ENCODE measurements at places on chromosomes 4 and X.

GRCh38 chr4:169311643-169312365 lies 41.0 kb upstream of the SH3RF1 start:
- peak; percentile 53 for DNase-seq

DNA sequence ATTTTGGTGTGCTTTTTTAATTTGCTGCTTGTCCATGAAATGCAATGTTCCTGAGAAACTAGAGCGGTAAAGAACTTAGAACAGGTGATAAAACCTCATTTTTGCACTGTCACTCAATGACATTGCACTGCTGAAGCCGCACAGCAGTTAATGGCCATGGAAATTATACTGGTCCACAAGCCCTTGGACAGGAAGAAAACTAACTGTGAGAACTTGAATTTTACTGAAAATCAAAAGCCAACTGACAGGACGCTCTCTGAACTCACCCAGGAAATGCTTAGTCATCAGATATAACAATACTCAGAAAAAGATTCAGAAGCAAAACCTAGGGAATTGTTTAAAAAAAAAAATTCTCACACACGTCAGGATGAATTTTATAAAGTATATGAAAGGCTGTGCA lies 246.4 kb upstream of the SLC7A11 start:
- DNase-seq, result no peak

DNA sequence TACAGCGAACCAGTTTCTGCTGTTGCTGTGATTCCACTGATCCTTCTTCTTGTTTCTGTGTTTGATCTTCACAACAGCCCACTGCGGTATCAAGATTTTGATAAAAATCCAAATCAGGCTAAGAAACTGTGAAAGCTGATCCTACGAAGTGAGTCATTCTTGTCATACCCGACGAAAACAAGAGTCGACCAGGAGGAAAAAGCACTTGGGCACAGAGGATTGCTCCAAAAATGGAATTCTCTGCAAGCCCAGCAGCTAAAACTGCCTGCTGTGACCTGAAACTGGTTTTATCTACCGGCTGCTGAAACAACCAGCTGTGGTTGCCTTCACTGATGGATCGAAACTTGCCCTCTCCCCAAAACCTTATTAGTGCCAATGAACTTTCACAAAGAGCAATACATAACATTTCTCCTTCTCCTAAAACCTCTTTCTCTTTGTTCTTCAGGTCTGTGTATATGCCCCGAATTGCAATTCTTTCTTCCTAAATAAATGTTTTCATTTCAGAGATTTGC lies 607.0 kb upstream of the PRKX start:
- DNase-seq, result no peak

DNA sequence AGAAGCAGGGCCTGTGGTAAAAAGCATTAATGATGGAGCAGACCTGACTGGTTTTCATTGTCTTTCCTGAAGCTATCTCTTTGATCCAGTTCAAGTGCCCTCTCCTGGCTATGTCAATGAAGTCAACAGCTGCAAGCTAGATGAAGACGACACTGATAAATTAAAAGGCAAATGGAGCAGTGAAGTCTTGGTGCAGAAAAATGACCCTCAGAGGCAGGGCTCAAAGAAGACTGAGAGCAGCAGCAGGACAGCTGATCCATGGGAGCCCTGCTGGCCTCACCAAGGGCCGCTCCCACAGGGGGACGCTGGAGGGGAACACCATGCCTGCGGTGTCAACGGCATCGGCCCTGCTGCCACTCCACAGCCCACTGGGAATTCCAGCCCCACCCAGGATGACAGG lies 96.2 kb downstream of the RELL1 start:
- DNase-seq, result no peak

DNA sequence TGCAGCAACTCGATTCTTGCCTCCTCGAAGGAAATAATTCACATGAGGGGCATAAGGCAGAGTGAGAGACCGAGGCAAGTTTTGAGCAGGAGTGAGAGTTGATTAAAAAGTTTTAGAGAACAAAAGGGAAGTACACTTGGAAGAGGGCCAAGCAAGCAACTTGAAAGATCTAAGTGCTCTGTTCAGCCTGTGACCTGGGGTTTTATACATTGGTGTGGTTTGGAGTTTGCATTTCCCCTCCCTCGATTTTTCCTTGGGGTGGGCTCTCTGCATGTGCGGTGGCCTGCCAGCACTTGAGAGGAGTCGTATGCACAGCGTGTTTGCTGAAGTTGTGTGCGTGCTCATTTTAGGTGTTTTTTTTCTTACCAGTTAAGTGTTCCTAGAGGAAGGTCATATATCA lies 356.4 kb downstream of the KLHL4 start:
- no peak for DNase-seq

DNA sequence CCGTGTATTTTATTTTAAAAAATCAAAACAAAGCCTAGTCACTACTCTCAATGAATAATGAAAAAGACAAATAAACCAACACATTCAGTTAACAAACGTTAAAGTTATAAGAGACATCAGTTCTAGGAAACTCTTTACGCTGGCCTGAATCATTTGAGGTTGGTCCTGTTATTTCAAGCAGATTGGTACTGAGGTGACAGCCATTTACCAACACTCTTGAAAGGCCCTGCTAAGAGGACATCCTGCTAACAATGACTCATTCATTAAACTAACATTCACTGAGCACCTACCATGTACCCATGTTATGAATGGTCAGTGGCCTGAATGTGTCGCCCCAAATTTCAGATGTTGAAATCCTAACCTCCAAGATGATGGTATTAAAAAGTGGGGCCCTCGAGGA lies 57.1 kb upstream of the ADGRG2 start:
- no peak for DNase-seq

DNA sequence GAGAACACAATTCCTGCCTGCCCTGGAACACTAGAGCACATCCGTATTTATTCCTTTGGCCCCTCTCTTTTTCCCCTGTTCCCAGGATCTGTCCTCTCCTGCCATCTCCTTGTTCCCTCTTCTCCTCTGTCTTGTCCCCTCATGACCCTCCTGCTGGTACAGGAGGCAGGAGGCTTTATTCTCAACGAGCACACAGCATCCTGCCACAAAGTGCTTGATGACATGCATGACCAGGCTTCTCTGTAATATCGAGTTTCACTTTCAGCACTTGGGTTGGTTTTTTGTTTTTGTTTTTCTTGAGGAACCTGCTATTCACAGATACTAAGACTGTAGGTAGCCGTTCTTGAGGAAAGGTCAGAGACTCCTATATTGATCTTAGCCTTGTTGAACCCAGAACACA lies 35.3 kb downstream of the NALF2 start:
- DNase-seq, result no peak

GRCh38 chr4:157151711-157152110 lies 68.8 kb upstream of the GRIA2 start:
- peak; percentile 25 for DNase-seq

GRCh38 chr4:175810073-175810730 lies 1.9 kb downstream of the GPM6A start:
- DNase-seq, result no peak

GRCh38 chr4:156558373-156559025 lies 413.1 kb downstream of the PDGFC start:
- no peak for DNase-seq

- DNase-seq, result peak; percentile 38
Measured at GRCh38 chrX:115013705-115014104, 3.7 kb downstream of the IL13RA2 start.

DNA sequence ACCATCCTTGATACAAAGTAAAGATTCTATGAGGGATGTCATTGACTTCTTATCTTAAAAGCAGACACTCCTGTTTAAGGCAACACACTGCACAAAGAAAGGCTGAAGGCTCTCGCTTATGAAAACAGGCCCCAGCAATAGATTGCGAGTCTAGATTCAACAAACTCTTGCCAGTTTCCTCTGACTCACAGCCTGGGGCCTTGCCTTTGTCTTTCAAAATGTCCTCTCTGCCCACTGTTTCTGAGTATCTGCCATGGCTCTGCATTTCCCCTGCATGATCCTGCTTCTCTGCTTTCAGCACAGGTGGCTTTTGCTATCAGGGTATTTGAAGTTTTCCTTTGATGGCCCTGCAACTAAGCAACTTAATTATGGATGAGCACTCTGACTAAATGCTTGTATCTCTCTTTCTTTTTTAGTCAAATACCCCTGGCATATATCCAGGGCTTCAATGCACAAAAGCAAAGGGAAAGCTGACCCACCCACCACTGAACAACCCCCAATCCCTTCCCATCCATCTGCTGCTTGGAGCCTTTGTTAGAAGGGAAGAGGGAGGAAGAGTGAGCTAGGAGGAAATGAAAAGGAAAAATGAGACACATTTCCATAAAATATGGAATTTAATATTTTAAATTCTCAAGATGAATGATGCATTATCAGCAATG lies 32.2 kb downstream of the NDP start:
- DNase-seq, result peak; percentile 25

- peak; percentile 88 for DNase-seq
Measured at GRCh38 chr4:2330091-2331042, 68.5 kb upstream of the MXD4 start.

- DNase-seq, result peak; percentile 24
Measured at GRCh38 chr4:177555007-177555574, 112.9 kb upstream of the AGA start.

DNA sequence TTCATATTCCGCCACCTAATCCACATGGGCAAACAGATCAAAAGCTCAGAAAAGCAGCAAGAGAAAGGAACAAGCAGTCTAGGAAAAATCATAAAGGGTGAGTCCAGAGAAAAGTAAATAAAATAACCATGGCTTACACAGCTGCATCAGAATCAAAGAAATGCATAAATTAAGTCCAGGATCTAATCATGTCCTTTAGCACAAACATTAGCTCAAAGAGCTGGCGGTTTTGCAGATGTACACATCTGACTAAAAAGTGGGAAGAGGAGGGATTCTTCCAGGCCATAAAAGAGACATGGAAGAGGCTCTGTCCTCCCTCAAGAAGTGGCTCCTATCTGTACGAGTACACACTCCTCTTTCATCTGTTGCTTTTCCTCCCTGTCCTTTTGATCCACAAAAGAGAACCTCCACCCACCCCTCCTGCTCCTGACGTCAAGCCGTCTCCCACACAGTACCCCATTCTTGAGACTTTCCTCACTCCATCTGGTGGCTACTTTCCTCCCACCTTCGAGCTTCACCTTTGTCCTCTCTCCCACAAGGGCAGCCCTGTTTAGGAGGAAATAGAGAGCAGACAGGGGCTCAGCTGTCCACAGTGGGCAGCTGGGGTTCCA lies 92.5 kb downstream of the RASL11B start:
- DNase-seq, result no peak

- no peak for DNase-seq
Measured at GRCh38 chr4:8641931-8642650, 49.5 kb downstream of the CPZ start.

GRCh38 chrX:49675075-49675719 lies 20.6 kb downstream of the PAGE1 start:
- no peak for DNase-seq

DNA sequence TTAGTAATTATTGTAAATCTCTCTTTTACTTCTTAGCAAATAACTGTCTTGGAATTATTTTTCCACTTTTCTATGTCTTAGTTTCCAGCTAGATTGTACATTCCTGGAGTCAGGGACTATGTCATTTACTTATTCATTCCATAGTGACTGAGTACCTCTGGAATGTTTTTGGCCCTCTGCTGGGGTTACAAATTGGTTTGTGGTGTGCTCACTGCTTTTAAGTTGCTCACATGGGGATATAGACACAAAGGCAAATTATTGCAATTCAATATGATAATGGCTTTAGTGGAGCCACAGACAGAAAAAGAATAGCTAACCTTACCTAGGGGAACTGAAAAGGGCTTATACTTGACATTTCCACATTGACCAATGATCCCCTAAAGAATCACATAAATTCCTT lies 63.7 kb upstream of the PDGFRA start:
- peak; percentile 96 for DNase-seq

DNA sequence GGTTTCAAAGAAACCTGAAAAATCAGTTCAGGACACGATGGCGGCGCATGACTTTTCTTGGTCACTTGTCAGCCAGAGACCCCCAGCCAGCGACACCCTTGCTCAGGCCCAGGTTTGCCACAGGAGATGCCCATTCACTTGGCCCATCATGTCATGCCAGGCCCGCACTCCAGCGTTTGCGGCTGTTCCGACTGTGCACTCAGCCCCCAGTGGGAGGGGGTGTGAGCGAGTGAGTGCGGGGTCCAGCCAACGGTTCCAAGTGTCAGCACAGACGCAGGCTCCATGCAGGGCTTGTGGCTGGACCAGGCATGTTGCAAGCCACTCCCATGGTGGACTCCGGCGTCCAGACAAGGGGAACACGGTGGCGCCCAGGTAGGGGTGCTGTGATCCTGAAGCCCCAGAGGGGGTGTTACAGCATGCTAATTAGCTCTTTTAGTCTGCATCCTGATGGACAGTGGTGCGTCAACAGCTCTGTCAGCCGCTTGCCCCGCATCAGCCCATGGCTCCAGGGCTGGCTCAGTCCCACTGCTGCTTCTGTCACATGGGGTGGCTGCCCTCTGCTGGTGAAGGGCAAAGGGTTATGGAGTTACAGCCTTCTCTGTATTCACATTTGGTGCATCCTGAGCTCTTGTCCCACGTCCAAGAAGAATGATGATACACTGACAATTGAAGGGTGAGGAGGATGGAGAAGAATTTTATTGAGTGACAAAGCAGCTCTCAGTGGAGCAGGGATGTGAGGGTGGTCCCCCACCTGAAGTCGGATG lies 3.7 kb upstream of the MAEA start:
- peak; percentile 28 for DNase-seq

- no peak for DNase-seq
Measured at GRCh38 chr4:8350841-8351461, 81.4 kb downstream of the HTRA3 start.

DNA sequence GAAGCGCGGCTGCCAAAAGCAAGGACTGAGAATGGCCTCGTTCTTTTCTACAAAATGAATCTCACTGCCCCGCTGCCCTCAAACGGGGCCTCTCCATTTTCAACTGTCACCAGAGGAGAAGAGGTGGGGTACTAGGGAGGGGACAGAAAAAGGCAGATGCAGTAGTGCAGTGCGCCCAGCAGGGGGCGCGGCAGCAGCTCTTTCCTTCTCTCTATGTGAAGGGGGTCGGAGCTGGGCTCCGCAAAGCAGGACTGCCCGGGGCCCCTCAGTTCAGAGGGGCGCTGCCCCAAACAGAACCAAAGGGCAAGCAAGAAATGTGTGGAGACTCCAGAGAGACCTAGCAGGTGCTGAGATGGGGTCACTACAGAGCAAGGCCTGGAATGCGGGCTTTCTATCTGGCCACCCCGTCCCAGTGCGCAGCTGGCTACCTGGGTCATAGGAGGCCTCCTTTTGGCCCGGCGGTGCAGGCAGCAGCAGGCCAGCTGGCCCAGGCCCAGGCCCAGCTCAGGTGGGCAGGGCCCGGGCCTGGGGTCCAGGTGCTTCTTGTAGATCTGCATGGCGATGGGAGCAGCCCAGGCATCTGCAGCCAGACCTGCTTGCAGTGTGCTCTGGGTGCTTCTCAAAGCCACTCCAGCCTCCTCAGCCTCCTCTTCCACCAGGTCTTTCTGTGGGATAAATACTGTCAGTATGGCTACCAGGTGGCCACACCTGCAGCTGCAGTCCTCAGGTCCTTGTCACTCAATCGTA lies 5.9 kb downstream of the IRAK1 start:
- no peak for DNase-seq

GRCh38 chrX:150615356-150615755 lies 46.9 kb downstream of the MTM1 start:
- DNase-seq, result no peak

- DNase-seq, result no peak
Measured at GRCh38 chrX:65578346-65578745, 43.8 kb upstream of the LAS1L start.
